ENCODE measurements at places on chromosomes 12 and 14. TPM values are rescaled to one million over a fixed set of nuclear protein-coding genes. Genes with fewer than 3 reads are reported as not detected.

DNA sequence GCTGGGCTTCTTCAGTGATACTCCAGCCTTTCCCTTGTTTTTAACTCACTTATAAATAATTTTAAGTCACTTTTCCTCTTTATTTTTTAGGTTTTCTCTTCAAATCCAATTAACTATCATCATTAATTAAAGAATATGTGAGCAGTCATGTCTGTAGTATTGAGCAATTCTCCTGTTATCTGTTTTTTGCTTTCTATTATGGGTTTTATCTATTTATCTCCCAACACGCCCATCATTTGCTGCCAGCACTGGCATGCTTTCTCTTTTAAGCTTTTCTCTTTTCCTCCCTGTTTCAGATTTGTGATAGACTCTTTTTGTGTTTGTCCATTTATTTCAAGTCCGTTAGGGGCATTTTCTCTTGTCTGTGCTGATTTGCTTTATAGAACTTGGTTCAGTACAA lies 72.3 kb downstream of the CRADD start:
- DNase-seq, result no peak

Gene MYL2
- total RNA-seq, result not detected

Gene LETMD1
- total RNA-seq, result 32.6 TPM

DNA sequence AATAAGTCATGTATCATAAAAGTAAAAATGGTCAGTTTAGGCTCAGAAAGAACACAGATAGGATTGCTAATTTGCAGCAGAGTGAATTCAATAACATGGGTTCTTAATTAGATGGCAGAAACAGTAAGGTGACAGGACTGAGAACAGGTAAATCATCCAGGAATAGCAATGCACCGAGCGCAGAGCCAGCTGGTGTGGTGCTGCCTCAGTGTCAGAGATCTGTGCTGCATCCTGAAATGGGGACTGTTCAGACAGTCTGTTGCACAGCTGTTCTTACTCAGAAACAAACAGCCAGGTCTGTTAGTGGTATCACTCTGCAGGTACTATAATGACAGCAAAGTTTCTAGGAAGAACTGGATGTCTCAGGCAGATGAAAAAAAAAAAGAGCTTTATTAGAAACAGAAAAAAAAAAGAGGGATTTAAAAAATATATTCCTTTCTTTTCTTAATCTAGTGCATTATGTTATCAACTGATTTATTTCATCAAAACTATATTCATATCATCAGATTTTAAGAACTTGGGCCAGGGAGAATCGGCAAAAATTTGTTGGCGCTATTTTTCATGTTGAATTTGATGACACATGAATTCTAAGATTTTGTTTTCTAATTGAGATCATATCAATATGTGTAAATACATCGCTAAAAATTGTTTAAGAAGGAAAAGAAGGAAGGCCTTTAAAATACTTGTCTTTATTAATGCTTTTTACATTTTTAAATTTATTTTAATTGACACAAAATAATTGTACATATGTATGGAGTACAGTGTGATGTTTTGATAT lies 501.8 kb downstream of the PRKD1 start:
- DNase-seq, result no peak

Gene TMEM63C
- total RNA-seq, result 0.26 TPM

DNA sequence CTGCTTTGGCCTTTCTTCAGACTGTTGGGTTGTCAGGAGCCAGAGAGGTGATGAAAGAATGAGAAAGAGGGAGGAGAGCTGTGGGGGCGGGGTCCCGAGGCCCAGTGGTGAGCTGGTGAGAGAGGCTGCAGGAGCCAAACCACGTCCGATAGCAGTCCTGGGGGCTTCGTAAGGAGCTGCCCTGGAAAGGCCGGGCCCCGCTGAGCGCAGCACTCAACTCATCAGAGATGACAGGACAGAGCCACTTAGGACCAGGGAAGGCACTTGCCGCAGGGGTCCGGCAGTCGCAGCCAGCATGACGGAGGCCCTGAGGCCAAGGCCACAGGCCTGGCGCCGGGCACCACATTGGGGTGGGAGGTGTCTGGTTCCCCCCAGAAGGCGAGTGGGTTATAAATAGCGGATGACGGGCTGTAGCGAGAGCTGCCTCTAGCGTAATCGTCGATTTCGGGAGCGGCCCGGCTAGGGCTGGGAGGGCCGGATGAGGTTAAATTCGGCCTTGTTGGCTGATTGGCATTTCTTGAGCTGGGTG lies 179.0 kb downstream of the TSPAN9 start:
- no peak for DNase-seq
